Stimulated activated effector memory CD8-positive, alpha-beta T cell treated with anti-CD3 and anti-CD28 coated beads, Interleukin-12 subunit alpha, Interleukin-12 subunit beta, amount 100 ng/mL, for 72 hours (primary cell): ENCODE measurements at places on chromosomes 7 and 10.

DNA sequence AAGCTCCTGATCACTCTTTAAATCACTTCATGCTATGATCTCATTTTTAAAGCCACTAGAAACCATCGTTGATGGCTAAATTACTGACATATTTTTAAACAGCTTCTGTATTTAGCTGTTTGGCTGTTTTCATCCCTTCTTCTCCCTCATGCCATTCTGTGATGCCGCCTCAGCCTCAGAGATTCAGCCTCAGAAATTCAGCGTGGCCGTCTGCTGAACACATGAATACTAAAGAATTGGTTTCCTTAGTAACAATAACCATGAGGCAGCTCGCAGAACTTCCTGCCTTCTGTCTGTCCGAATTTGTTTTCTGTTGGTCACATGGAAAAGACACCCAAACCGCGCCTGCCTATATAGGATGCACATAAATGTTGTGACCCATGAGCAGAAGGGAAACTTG, 31.0 kb upstream of the FZD1 start:
- no peak for DNase-seq

GRCh38 chr7:38674513-38674912, 43.3 kb upstream of the AMPH start:
- no peak for DNase-seq

- DNase-seq: no peak
Observed at GRCh38 chr7:2932402-2933251, 88.5 kb upstream of the GNA12 start.

- no peak for DNase-seq
Observed at GRCh38 chr7:54409917-54410316, 132.3 kb upstream of the VSTM2A start.

DNA sequence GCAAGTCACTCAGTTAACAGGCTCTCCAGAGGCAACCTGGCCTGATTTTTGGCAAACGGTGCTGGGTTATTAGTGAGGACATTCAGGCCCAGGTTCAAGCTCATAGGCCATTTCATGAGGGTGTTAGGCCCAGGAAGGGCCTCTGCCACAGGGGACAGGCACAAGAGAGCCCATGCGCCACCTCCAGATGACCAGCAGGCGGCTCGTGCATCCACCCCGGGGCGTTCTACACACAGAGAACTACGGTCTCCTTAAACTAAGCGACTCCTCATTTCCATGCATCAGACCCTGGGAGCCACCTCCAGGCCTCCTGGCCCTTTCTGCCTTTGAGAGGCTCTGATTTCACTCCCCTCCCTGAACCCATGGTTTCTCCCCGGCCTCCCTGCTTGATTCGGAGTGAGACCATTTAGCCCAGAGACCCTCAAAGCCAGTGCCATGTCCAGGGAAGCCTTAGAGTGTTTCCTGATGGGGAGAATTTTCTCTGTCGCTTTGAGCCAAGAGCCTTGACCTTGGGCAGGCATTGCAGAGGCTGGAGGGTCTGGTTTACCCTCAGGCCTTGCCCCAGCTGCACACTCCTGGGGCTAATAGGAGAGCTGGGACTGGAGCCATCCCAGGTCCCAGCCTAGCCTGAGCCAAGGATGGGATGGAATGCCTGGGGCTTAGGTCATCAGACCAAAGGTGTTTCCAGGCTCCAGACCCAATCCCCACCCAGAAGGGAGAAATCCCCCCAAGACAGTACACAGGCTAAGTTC, 188.0 kb downstream of the GRID1 start:
- DNase-seq: no peak

- no peak for DNase-seq
Observed at GRCh38 chr10:120156614-120157274, 264.2 kb downstream of the SEC23IP start.

DNA sequence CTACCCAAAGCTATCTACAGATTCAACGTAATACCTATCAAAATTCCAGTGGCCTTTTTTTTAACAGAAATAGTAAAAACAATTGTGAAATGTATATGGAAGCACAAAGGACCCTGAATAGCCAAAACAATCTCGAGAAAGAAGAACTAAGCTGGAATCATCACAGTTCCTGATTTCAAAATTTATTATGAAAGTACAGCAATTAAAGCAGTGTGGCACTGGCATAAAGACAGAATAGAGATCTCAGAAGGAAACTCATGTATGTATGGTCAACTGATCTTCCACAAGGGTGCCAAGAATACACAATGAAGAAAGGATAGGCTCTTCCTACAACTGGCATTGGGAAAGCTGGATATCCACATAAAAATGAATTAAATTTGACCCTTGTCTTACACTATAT, 23.2 kb downstream of the PNLIPRP3 start:
- no peak for DNase-seq

DNA sequence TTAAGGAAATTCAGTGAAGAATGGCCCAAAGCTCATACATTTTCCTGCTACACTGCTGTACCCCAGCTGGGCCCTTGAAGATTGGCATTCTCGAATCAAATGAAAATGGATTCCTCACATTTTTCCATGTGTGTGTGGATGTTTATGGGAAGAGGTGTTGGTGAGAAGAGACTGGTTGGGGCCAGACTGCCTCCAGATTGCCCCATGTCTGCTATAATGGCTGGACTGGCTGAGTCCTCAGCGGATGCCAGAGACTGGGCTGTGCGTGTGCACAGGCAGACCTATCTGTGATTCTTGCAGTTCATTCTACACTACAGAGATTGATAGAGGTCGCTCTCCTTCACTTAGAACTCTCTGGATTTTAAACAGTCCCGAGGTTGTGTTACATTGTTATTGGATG, 183.6 kb upstream of the GDF10 start:
- DNase-seq: no peak

GRCh38 chr7:113636727-113637421, 281.9 kb downstream of the PPP1R3A start:
- DNase-seq: no peak

- no peak for DNase-seq
Observed at GRCh38 chr7:92528958-92529264, 316 bp downstream of the RBM48 start.

GRCh38 chr7:102991077-102991539, 78.3 kb downstream of the LRRC17 start:
- DNase-seq: no peak

DNA sequence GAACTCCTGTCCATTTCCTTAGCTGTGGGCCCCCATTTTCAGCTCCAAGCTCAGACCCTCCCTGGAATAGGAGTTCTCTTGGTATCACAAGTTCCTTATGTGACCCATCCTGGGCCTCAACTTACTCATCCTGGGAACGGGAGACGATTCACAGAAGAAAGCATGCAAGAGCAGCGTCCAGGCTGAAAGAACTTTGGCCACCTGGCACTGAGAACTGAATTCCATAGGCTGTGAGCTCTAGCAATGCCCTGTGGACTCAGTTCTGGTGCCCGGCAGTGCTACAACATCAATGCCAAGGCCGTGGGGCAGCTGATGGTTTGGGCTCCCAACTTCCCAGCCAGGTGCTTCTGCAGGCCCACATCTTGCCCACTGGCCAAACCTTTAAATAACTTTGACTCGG, 3.9 kb upstream of the CUEDC2 start:
- DNase-seq: no peak

DNA sequence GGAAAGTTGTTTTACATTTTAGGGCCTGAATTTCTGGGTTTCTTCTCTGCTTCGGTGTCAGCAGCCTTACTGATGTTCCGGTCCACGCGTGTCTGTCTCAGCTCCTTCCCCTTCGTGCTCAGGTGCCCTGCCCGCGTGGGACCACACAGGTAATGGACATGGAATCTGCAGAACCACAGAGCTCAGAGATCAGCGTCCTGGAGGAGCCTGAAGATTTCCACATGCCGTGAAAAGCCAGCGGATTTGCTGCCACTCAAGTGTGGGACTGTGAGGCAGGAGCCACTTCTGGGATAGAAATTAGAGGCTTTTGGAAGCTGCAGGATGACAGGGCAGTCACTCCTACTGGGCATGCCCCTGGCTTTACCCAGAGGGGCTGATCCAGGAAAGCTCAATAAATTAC, 666.1 kb upstream of the FOXK1 start:
- DNase-seq: no peak

DNA sequence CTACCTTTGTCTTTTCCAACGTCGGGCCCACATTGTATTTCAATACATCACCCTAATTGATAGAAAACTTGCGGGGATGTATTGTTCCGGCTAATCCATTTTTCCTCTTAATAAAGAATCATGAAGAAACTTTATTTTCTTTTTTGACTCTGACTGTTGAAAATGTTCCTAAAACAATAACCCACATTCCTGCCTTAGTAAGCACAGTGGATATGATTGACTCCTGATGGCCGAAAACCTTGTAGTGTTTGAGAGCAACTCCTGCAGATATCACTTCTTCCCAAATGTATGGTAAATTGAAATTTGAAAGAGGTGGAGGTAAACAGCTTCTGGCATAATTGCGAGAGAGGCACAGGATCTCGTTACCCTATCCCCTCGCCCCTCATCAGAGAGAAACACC, 65.7 kb downstream of the BICC1 start:
- DNase-seq: no peak

DNA sequence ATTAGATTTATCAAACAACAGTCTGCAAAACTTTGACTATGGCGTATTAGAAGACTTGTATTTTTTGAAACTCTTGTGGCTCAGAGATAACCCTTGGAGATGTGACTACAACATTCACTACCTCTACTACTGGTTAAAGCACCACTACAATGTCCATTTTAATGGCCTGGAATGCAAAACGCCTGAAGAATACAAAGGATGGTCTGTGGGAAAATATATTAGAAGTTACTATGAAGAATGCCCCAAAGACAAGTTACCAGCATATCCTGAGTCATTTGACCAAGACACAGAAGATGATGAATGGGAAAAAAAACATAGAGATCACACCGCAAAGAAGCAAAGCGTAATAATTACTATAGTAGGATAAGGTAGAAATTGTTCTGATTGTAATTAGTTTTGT, 31.4 kb downstream of the LRRC17 start:
- DNase-seq: no peak

- DNase-seq: no peak
Observed at GRCh38 chr10:47443145-47443544, 40.8 kb downstream of the ANXA8 start.

GRCh38 chr10:57018452-57018851, 657.4 kb upstream of the ZWINT start:
- no peak for DNase-seq

DNA sequence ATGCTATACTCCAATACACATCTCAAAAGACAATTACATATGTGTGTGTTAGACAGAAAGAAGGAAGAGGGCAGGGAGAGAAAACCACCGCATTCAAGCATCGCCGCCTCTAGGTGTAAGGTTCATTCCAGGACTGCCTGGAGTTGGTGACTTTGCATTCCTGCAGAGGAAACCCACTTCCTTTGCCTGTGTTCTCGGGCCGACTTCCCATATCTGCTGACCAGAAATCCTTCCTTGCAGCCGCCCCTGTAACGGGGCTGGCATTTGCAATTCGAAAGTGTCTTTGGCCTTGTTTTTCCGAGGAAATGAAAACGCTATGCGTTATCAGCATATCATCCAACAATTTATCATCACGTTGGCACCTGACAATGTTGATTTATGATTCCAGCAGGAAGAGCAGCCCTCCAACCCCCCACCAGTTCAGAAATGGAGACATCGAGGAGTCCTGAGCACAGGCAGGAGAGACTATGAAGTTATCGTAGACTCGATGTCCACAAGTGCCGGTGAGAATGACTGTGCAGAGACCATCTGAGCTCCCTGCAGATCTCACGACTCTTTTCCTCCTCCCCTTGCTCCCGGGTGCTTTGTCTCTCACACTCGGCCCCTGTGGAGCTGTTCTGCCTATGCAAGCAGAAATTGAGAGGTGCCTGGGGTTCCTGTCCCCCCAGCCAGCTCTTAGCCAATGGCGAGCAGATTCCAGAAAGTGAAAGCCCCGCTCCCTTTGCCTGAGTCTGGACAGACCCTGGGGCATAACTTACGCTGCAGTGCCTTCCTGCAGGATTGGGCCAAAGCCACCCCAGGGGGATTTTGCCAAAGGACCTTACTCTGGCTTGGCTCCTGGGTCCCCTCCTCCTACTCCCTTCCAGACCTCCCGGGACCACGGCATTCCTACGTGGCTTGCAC, 68.9 kb upstream of the FOXK1 start:
- no peak for DNase-seq

DNA sequence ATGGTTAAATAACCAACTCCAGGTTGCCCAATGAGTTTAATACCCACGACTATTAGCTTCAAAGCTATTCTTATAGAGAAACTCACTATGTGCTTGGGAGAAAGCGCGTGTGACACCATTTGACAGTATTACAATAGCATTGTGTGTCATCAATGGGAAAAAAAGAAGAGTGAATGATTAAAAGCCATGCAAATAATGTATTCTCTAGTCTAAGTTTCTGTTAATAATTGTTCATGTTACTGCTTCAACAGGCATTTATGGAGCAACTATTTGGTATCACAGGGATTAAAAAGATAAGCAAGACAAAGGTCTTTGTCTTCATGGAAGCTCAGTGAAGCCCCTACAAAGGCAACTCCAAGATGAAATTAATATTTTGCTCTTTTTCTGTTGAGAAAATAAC, 47.2 kb downstream of the CAV1 start:
- DNase-seq: no peak

DNA sequence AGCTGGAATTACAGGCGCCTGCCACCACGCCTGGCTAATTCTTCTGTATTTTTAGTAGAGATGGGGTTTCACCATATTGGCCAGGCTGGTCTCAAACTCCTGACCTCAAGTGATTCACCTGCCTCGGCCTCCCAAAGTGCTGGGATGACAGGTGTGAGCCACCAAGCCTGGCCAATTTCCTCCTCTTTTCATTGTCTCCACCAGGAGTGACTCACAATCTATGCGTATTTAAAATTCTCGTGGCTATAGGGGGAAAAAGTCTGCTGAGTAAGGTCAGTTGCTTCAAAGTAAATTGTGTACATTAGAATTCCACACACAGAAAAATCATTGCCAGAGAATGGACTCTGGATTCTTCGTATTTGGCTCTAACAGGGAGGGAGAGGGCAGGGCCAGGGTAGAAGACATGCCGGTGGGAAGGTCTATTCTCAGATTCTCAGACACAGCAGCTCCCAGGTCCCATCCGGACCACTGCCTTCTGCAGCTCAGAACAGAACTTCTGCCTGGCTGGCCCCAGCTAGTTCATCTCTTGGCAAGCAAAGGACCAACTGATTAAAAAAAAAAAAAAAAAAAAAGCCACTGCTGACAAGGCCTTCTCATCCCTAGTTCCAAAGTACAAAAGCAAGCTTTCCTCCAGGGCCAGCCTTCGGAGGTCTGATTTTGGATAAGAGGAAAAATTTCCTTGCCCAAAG, 22.2 kb downstream of the PSPH start:
- DNase-seq: no peak

DNA sequence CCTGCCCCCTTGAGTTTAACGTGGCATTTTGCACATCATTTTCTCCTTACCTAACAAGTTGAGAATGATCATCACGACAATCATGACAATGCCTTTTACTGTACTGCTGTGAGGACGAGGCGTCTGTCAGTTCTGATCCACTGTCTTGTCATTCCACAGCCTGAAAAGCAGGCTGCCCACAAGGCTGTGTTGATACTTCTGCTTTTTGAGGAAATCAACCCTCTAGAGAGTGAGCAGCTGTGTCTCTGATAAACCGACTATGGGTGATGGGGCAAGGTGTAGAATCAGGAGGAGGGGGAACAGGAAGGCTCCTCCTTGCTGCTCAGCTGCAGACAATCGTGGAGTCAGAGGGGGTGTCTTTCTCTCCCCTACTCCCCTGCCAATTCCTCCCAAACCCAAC, 30.6 kb upstream of the C10orf120 start:
- no peak for DNase-seq
